ENCODE measurements at places on chromosomes 12 and 14.
A peak's percentile ranks its signal among the peaks of the same experiment; 100 is the strongest.

GRCh38 chr14:88195676-88196075, 127.4 kb downstream of the KCNK10 start:
- no peak for DNase-seq

- DNase-seq, result peak; percentile 72
Observed at GRCh38 chr14:55814873-55815272, 234.9 kb downstream of the KTN1 start.

DNA sequence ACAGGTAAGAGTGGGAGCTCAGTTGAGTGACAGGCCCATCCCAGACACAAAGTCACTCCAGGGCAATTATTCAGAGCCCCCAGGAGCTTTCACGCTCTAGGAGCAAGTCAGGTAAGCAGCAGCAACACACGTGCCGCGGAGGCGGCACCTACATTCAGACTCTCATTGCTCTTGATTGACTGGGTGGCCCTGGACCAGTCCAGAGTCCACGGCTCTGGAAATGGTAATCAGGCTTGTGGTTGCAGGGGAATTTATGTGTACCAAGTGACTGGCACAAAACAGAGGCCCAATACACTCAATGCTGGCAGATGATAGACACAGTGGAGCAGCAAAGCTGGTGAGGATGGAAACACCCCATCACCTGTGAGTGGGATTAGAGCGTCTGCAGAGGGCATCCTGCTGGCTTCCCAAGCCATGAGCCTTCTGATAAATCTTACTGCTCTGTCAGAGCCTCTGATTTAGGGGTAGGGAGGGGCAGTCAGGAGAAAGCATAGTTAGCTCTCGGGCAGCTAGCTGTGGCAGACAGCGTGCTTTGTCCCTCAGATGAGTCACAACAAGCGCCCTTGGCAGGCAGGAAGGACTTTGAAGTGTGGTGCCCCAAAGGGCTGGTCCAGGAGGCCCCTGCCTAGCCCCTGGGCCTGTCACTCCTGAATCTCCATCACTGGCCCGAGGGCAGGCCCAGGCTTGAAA, 344.7 kb downstream of the CACNA1C start:
- DNase-seq, result no peak

GRCh38 chr14:96658611-96659010, 138.6 kb upstream of the VRK1 start:
- no peak for DNase-seq

DNA sequence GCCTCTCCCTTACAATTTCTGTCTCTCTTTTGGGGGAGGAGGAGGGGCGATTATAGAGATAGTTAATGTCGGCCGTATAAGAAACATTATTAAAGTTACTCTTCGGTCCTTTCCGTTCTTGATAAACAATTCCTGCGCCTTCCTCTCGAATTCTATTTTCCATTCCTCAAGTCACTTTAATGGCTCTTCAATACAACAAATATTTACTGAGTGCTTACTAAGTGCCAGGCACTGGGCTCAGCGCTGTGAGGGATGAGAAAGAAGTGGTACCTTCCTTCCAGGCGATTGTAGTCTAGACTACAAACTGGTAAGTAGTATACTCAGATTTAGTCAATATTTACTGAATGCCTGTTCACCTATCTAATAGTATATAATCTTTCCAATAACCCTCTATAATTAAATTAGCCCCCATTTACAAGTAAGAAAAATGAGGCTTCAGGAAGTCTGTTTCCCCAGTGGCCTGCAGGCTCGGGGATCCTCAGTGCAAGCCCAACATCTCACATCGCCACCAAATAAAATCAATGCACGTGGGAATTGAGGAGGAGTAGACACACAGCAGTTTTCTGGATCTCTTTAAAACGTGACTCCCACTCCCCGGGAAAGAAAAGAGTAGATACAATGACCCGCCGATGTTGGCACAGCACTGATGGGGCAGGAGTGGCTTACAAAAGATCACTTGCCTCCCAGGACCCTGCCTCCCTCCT, 589 bp upstream of the ZNF219 start:
- no peak for DNase-seq

GRCh38 chr12:14901228-14901562, 15.5 kb upstream of the MGP start:
- DNase-seq, result peak; percentile 47

- DNase-seq, result no peak
Observed at GRCh38 chr12:97921979-97922722, 459.5 kb downstream of the RMST start.

DNA sequence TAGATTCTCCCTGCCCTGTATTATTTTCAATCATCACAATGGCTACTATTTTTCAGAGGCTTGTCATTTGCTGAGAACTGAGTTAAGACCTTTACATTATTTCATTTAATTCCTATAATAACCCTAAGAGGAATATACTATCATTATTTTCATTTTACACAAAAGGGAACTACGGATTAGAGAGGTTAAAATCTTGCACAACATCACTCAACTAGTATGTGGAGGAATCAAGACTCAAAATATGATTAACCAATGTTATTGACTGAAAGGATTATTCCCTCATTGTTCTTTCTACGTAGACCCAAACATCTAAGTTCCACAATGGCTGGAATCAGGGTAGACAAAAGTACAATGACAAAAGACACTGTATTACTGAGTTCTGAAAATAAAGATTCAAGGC, 45.0 kb downstream of the GPR65 start:
- DNase-seq, result no peak

GRCh38 chr14:94100847-94101246, 9.7 kb upstream of the IFI27 start:
- no peak for DNase-seq

GRCh38 chr12:69388371-69388770, 28.8 kb downstream of the YEATS4 start:
- peak; percentile 73 for DNase-seq

DNA sequence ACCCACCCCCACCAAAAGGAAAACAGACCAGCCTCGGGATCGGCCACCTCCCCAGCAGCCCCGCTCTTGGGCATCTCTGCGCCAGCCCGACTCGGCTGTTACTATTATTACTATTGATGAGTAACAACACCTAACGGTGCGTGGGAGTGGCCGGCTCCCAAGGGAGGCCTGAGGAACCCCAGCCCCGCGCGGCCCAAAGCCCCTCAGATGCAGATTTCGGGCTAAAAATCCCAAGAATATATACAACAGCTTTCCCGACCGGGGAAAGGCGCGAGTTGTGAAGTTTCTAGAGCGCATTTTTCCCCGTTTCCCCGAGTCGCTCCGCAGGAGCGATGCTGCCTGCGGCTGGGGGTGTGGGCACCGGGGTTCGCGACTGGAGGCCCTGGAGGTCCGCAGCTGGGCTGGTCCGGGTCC, 565 bp downstream of the NT5DC3 start:
- DNase-seq, result peak; percentile 35

DNA sequence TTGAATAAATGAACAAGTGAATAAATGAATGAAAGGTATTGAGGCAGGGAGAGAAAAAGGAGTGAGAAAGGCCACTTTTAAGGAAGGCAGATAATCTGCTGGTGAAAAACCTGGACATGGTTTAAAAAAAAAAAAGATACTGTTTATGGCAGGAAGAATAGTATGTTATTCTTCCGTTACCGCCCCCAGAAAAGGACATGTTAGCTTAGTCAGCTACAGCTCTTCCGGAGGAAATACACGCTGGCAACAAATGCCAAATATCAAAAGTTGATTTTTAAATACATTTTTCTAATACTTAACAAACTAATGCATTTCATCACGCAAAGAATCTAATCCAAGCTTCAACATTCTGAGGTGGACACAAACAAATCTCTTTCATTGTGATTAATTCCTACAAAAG, 43.2 kb downstream of the SLC5A8 start:
- no peak for DNase-seq

- no peak for DNase-seq
Observed at GRCh38 chr14:58301416-58301815, 3.1 kb downstream of the ARID4A start.

GRCh38 chr12:66587912-66588311, 91.0 kb downstream of the GRIP1 start:
- no peak for DNase-seq

- DNase-seq, result no peak
Observed at GRCh38 chr14:69619012-69619411, 7.6 kb downstream of the SUSD6 start.

GRCh38 chr12:5203274-5203673, 159.6 kb downstream of the KCNA5 start:
- DNase-seq, result no peak

DNA sequence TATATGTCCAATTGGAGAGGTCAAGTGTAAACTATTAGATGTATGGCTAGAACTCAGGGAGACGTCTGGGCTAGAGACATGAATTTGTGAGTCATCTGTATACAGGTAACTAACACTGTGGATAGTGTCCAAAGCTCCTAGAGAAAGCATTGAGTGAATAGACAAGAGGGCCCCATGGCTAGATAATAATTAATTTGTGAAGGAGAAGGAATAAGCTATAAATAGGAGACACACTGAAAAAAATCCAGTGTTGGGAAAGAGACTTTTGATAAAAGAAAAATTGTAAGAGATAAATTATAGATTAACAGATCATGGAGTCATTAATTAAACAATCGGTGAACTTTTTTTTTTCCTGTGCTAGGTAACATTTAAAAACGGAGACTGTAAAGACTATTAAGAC, 326.6 kb upstream of the PRICKLE1 start:
- no peak for DNase-seq

GRCh38 chr12:14417715-14418114, 52.2 kb downstream of the ATF7IP start:
- DNase-seq, result peak; percentile 72

DNA sequence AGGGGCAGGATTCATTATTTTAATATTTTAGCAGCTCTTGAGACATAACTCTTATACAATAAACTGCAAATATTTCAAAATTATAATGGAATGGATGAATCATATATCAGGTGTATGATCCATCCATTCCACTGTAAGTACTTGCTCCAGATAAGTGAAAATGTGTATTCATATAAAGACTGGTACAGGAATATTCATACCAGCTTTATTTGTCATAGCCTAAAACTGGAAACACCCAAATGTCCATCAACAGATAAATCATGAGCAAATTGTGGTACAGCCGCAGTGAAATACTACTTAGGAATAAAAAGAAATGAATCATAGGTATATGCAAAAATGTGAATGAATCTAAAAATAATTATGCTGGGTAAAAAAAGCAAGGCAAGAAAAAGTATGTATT, 263.6 kb upstream of the SYT10 start:
- no peak for DNase-seq

- DNase-seq, result no peak
Observed at GRCh38 chr12:9606247-9606646, 1.5 kb downstream of the KLRB1 start.

DNA sequence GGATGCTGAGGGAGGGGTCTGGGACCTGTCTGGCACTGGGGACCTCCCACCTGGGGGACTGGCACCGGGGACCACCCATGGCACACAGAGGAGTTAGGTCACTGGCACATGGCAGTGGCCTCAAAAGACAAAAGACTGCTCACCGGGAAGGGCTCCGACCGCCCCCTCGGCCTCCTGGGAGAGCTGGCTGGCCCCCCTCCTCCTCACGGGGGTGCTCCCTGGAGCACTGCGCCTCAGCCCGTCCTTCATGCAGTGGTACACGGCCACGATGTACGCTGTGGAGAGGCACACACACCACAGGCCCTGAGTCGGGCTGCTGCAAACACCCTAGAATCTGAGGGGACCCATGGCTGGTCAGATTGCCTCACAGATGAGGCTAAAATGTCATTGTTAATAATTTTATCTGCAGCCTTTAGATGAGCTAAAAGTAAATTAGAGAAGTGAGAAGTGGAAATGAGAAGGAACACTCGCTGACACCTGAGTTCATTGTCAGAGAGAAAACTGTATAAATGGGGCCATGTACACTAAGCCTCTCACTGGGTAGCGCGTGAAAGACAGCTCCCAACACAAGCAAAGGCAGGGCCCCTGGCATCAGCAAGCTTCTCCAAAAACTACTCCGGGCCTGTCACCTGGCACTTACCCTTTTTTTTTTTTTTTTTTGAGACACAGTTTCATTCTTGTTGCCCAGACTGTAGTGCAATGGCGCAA, 14.1 kb downstream of the P2RX2 start:
- no peak for DNase-seq

DNA sequence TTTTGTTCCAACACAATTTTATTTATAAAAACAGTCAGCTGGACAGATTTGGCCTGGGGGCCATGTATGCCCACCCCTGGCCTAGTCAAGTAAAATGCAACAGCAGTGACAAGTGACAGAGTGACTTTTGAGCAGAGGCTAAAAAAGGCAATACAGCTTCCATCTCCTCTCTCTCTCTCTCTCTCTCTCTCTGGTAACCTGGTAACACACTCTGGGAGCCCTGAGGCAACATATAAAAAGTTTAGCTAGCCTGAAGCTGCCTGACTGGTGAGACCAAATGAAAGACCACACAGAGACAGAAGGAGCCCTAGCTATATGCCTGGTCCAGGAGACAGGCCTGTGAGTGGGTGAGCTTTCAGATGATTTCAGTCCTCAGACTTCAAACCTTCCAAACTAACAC, 105.4 kb downstream of the DENND5B start:
- DNase-seq, result no peak

DNA sequence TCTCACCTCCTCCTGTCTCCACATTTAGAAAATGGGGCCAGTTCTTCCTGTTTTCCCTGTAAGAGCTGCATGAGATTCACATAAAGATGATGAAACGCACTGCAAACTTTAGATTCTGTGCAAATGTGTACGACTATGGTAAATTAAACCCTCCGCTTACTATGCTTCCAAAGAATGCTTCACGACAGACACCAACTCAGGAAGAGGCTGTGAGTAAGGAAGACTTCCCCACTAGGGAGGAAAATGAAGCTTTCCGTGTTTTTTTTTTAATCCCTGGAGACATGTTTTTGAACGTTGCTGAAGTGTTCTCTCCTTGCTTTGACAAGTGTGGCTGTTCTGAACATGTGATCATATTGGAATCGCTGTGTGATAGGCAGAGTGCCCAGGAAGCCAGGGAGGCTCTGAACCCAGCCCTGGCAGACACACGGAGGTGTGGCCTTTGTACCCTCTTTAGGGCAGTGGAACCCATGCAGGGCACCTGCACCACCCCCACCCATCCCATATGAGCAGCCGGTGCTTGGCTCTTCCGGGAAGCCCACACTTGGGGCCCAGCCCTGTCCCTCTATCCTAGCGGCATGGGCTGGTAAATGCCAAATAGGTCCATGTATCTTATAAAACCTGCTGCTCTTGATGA, 7.5 kb upstream of the SYNE3 start:
- DNase-seq, result peak; percentile 78

GRCh38 chr14:53180272-53181221, 27.4 kb upstream of the DDHD1 start:
- DNase-seq, result peak; percentile 46

GRCh38 chr12:132955094-132956010, 754 bp downstream of the ZNF605 start:
- DNase-seq, result peak; percentile 67

GRCh38 chr14:95442633-95443021, 73.8 kb downstream of the SYNE3 start:
- peak; percentile 90 for DNase-seq

DNA sequence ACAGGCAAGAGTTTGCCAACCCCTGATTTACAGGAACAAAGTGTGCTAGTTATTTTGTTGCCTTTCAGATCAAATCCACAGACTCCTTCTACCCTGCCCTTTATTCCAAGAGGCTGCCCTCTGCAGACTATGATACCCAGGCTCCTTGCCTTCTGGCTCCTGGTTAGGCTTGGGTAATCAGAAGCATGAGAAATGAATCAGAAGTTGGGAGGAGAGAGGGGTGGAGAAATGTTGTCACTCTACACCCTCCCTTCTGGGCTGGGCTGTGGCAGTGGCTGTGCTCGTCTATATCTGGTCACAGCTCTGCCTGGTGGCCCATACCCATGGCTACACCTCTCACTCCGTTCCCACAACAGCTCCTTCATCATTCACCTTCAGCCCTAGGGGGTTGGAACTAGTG, 204.6 kb upstream of the PLXNC1 start:
- peak; percentile 28 for DNase-seq

GRCh38 chr14:50943261-50943942, 881 bp downstream of the PYGL start:
- peak; percentile 49 for DNase-seq

All from hematopoietic multipotent progenitor cell treated with erythropoietin and hydrocortisone succinate and interleukin-3 and kit ligand, for 4 days (in vitro differentiated cells).